ENCODE measurements at places on chromosomes 7 and 10. TPM values are rescaled to one million over a fixed set of nuclear protein-coding genes. Genes with fewer than 3 reads are reported as not detected.

TMEM213 gene
- total RNA-seq = not detected

MYOF gene
- 55.7 TPM for total RNA-seq

GPR37 gene
- not detected for total RNA-seq

CYP2E1 gene
- not detected for total RNA-seq

PBLD gene
- total RNA-seq = 6.2 TPM

CAMK1D gene
- total RNA-seq = 12.6 TPM

DNA sequence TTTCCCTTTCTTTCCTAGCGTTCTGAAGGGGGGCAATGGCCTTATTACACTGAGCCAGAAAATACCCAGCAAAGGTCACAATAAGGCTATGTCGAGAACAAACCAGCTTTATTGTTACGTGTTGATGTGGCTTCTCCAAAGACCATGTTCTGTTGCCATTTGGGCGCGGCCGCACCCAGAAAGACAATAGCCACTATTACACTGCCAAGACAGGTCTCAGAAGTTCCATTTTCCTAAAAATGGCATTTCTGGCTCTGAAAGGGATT lies 77.8 kb downstream of the PROSER2 start:
- H3K27me3 ChIP-seq = no peaks in the 10 kb centered on the region
- DNase-seq = no peak
- no peak overlapping the region for H3K27ac ChIP-seq
- no peaks in the 10 kb centered on the region for H3K4me1 ChIP-seq
- no peaks in the 10 kb centered on the region for H3K36me3 ChIP-seq

DNA sequence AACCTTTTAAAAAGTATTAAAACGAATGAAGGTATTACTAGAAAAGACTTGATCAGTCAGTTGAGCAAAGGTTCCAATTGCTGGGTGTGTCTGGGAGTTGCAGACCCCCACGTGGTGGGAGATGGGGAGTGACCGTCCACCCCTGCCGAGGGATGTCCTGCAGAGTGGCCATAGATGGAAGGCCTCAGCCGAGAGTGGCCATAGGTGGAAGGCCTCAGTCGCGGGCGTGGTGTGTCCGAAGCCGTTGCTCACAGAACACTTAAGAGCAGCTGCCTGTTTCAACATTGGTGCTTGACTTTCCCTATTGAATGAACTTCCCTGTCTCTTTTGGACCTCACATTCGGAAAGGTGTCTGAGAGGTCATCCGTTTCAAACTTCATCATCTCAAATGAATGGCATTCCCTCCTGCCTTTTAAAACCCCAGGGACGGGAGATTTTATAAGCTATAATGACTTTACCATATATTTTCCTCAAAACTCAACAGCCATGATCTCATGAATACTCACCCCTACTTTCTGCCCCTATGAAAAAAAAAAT lies 69.4 kb downstream of the CAMK1D start:
- DNase-seq = no peak
- no peaks in the 10 kb centered on the region for H3K27me3 ChIP-seq
- no peak overlapping the region for H3K27ac ChIP-seq
- no peaks in the 10 kb centered on the region for H3K4me1 ChIP-seq
- H3K36me3 ChIP-seq = no peaks in the 10 kb centered on the region

DNA sequence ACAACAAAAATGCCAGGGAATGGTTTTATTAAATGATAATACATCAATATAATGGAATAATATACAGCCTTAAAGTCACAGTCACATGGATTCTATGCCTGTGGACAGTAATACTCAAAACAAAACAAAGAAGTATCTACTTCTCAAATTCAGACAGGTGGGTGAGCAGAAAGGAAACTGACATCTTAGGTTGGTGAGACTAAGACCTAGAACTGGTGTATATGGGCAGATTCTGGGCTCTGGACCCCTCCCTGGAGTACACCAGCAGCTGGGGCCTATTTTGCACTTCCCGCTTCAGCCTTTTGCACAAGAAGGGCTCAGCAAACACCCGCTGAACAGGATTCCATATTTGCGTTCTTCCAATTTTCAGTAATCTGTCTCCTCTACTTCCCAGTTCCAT lies 5.4 kb upstream of the FIS1 start:
- peaks cover 16% of the 10 kb centered on the region for H3K36me3 ChIP-seq
- peaks cover 27% of the 10 kb centered on the region for H3K4me1 ChIP-seq
- DNase-seq = no peak
- H3K27me3 ChIP-seq = no peaks in the 10 kb centered on the region

- H3K27ac ChIP-seq = no peak overlapping the region
- H3K4me3 ChIP-seq = no peak overlapping the region
- H3K4me1 ChIP-seq = no peaks in the 10 kb centered on the region
- no peak for DNase-seq
- no peaks in the 10 kb centered on the region for H3K27me3 ChIP-seq
- no peaks in the 10 kb centered on the region for H3K36me3 ChIP-seq
These were observed 91.1 kb downstream of the TEX36 start for GRCh38 chr10:125591886-125592285.

GRCh38 chr10:77630507-77630848 lies 7.1 kb downstream of the KCNMA1 start:
- no peaks in the 10 kb centered on the region for H3K27me3 ChIP-seq
- H3K4me3 ChIP-seq = no peak overlapping the region
- no peaks in the 10 kb centered on the region for H3K4me1 ChIP-seq
- H3K36me3 ChIP-seq = no peaks in the 10 kb centered on the region
- H3K27ac ChIP-seq = no peak overlapping the region

GRCh38 chr7:7681191-7681935 lies 37.0 kb downstream of the RPA3 start:
- peak overlapping the region; percentile 37 for H3K27ac ChIP-seq
- no peaks in the 10 kb centered on the region for H3K27me3 ChIP-seq
- H3K36me3 ChIP-seq = no peaks in the 10 kb centered on the region
- peak; percentile 61 for DNase-seq
- no peak overlapping the region for H3K4me3 ChIP-seq
- H3K4me1 ChIP-seq = no peaks in the 10 kb centered on the region

- DNase-seq = no peak
- H3K4me1 ChIP-seq = no peaks in the 10 kb centered on the region
- no peak overlapping the region for H3K4me3 ChIP-seq
- H3K27me3 ChIP-seq = no peaks in the 10 kb centered on the region
- no peaks in the 10 kb centered on the region for H3K36me3 ChIP-seq
- no peak overlapping the region for H3K27ac ChIP-seq
These were observed 223.7 kb downstream of the SNX10 start for GRCh38 chr7:26515314-26515842.

DNA sequence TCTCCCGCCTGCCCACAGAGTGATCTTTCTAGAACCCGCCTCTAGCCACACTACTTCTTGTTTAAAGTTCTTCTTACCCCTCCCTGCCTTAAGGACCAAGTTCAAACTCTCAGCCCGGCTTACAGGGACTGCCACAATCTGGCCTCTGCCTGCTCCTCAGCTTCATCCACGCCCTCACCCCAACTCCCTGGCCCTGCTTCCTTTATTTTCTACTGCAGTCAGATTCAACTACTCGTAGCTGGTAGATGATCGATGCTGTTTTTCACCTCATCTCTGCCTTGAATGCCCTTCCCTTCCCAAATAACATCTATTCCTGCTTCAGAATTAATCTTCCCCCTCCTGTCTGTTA lies 508.5 kb downstream of the RPS24 start:
- no peak overlapping the region for H3K27ac ChIP-seq
- no peaks in the 10 kb centered on the region for H3K27me3 ChIP-seq
- H3K36me3 ChIP-seq = no peaks in the 10 kb centered on the region
- no peak for DNase-seq

All from heart left ventricle (tissue), 16 donors.